Type B pancreatic cell (in vitro differentiated cells): ENCODE measurements at places on chromosomes 7 and 10.
A peak's percentile ranks its signal among the peaks of the same experiment; 100 is the strongest.

GRCh38 chr10:73931767-73932619 is 21.1 kb downstream of the PLAU start:
- DNase-seq, result no peak

DNA sequence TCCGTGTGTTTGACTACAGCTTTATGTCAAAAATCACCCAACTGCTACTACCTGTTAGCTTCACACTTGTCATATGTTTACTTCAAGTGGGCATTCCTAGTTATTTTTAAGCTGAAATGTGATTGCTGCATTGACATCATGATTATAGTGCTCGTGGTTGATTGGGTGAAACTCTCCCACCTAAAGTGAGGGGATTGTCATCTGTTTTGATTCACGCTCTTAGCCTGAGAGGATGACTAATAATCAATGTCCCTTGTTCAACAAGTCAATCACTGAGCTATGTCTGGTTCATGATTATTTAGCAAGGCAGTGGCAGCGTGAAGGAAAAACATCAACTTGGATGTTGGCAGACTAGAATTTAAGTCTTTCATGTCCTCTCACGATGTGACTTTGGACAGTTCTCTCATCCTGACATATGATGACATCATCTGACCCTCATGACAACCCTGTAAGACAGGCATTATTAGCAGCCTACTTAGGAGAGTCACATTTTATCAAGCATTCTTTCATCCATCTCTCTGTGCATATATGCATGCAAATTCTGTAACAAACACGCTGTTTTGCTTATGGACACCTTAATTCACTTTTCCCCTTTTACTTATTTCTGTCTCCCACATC is 352.6 kb upstream of the ZMIZ1 start:
- no peak for DNase-seq

DNA sequence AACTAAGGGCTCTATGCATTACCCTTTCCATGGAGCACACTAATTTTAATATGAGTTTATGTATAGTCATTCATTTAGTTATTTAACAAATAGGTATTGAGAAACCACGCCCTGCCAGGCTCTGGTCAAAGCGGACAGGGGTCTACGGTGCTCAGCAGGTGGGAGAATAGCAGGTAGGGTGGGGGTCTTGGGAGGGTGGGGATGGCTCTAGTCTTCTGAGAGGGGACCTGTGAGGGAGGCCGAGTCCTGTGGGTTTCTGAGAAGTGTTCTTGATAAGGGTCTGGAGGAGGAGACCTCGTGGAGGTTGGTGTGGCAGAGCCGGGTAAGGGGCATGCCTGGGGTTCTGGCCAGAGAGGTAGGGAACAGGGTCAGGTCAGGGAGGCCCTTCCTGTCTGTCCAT is 1.1 kb downstream of the WDFY4 start:
- peak; percentile 18 for DNase-seq

- DNase-seq, result no peak
Measured at GRCh38 chr10:24513155-24513554, 210.5 kb downstream of the ARHGAP21 start.
